Germinal center (tissue), 1 donor: ENCODE measurements at places on chromosomes 12 and 14.

GRCh38 chr12:112916270-112916669 is 9.5 kb downstream of the OAS1 start:
- no peak for DNase-seq

- DNase-seq = no peak
These were observed 2.8 kb downstream of the CKB start for GRCh38 chr14:103519837-103520212.

DNA sequence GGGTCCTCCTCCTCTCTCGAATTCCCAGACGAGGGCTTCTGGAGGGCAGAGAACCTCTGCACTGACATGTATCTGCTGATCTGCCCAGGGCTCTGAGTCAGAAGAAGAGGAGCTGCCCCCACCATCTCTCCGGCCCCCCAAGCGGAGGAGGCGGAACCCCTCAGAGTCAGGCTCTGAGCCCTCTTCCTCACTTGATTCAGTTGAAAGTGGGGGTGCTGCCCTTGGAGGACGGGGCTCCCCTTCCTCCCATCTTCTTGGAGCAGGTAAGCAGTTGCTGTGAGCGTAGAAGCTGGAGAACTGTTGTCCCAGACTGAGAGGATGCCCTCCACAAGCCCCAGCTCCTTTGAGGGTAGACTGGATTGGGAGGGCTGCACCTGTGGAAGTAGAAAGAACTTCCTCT is 19.8 kb downstream of the PRPF40B start:
- no peak for DNase-seq

DNA sequence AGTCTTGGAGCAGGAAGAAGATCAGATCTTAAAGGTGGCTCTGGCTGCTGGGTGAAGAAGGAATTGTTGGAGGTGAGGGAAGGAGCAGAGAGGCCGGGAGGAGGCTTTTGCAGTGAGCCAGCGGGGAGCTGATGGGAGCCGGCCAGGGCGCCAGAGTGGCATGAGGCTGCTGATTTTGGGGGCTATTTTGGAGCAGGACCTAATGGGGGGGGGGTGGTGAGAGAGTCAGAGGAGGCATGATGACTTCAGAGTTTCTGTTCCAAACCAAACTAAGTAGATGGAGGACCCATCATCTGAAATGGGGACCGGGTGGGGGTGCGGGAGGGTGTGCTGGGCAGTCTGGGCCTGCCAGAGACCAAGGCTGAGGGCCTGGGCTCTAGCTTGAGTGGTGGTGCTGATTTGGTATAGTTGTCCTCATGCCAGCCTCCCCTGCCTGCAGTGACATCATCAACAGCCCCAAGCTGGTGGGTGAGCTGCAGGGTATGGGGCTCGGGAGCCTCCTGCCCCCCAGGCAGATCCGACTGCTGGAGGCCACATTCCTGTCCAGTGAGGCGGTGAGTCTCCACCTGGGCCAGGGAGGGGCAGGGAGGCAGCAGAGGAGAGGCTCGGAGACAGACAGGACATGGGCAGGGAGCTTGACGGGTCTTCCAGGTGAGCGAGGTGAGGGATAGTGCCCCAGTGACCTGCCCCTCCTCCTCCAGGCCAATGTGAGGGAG is 6.2 kb downstream of the TNFAIP2 start:
- DNase-seq = no peak

DNA sequence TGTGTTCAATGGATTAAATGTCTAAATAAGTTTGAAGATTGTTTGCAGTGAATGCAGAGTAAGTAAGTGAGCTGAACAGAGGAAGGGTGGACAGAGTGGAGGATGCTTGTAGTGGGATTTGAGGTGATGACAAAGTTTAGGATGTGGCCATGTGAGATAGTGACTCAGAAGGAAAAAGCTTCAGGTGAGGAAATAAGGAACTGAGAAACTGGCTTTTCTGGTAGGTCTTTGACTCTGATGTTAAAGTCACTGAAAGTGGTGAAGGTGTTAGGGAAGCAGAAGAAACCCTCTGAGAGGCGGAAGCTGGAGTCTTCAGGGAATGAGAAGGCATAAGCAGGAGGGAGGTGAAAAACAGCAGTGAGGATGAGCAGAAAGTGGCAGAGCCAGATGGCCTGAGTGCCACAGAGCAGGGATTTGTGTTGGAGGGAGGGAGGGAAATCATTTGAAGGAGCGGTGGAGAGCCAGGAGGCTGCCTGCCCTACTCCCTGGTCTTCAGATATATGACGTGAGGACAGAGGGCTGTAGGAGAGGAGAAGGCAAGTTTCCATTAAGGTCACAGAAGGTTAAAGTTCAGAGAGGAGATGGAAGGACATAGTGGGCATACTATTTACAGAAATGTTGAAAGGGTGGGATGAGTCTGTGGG is 24.8 kb downstream of the RGS6 start:
- DNase-seq = no peak

DNA sequence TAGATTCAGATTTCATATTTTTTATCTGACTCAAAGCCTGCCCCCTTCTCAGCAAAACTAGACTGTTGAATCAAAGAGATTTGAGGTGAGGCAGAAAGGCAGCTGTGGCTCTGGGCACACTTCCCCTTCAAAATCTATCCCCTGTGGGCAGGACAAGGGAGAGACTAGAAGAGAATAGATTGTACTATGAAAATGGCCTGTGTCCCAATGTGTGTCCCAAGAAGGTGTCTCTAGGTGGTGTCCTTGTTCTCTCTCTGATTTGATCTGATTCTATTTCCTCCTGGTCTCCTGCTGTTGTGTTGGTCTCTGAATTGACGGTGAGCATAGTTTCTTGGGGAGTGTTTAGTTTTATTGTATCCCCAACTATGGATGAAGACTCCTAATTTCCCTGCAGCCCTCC is 565.8 kb upstream of the ATP2B1 start:
- DNase-seq = no peak

DNA sequence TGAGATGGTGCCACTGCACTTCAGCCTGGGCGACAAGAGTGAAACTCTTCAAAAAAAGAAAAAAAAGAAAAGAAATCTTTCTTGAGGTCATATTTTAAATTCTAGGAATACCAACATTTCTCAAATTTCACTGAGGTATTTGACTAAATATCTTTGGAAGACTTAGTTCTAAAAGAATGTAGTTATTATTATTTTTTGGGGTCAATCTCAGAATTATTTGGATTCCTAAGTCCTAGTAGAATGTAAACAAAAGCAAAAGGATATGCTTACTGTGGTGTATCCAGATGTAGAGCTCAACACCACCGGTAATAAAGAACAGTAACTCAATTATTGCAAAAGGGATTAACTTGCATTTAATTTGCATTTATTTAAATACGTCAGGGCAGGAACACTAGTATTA is 25.0 kb downstream of the PRICKLE1 start:
- no peak for DNase-seq

DNA sequence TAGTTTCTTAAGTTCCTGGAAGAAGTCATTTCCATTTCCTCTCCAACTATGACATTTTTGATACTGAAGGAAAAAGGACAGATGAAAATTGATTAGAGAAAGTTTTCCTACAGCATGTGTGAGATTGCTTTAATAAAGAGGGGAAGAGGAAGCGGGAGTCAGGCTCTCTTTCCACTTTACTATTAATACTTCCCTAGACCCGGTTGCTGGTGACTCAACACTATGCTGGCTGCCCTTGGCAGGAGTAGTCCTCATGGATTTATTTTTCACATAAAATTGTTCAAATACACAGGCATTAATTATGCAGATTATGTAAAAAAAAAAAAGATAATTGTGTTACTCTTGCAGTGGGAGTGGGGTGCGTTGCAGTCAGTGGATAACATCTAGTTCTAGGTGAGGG is 293.4 kb downstream of the EGLN3 start:
- DNase-seq = no peak

- DNase-seq = no peak
These were observed 29.8 kb downstream of the ANKRD9 start for GRCh38 chr14:102479777-102480176.

- peak; percentile 42 for DNase-seq
These were observed 195.8 kb upstream of the DIO3 start for GRCh38 chr14:101365329-101366158.
